ENCODE measurements at places on chromosomes 2 and 18. TPM values are rescaled to one million over a fixed set of nuclear protein-coding genes. Genes with fewer than 3 reads are reported as not detected.

POTEF gene
- total RNA-seq = 15.1 TPM

DNA sequence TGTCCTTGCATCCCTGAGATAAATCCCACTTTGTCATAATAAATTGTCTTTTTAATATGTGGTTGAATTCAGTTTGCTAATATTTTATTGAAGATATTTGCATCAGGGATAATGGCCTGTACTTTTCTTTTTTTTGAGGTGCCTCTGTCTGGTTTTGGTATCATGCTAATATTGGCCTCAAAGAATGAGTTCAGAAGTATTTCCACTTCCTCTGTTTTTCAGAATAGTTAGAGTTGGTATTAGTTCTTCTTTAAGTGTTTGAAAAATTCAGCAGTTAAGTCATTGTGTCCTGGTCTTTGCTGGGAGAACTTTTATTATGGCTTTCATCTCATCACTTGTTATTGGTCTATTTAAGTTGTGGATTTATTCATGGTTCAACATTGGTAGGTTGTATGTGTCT, 464.1 kb upstream of the CRIM1 start:
- no peaks in the 10 kb centered on the region for H3K27me3 ChIP-seq
- H3K4me3 ChIP-seq = no peak overlapping the region
- no peaks in the 10 kb centered on the region for H3K4me1 ChIP-seq
- no peaks in the 10 kb centered on the region for H3K36me3 ChIP-seq
- no peak for DNase-seq

DNA sequence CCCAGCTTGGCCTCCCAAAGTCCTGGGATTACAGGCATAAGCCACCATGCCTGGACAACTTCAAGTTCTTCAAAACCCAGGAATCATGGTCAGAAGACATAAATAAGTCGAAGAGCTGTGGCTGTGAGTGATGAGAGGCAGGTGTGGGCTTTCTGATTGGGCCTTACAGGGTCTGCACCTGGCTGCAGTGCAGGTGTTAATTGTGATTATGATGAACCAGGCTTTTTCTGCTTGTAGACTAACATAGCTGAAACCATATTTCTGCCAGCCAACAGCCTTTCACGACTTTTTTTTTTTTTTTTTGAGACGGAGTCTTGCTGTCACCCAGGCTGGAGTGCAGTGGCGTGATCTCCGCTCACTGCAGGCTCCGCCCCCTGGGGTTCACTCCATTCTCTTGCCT, 14.9 kb upstream of the DTNB start:
- H3K4me1 ChIP-seq = no peaks in the 10 kb centered on the region
- H3K27ac ChIP-seq = no peak overlapping the region
- DNase-seq = no peak
- no peaks in the 10 kb centered on the region for H3K27me3 ChIP-seq
- H3K36me3 ChIP-seq = no peaks in the 10 kb centered on the region
- no peak overlapping the region for H3K4me3 ChIP-seq

DNA sequence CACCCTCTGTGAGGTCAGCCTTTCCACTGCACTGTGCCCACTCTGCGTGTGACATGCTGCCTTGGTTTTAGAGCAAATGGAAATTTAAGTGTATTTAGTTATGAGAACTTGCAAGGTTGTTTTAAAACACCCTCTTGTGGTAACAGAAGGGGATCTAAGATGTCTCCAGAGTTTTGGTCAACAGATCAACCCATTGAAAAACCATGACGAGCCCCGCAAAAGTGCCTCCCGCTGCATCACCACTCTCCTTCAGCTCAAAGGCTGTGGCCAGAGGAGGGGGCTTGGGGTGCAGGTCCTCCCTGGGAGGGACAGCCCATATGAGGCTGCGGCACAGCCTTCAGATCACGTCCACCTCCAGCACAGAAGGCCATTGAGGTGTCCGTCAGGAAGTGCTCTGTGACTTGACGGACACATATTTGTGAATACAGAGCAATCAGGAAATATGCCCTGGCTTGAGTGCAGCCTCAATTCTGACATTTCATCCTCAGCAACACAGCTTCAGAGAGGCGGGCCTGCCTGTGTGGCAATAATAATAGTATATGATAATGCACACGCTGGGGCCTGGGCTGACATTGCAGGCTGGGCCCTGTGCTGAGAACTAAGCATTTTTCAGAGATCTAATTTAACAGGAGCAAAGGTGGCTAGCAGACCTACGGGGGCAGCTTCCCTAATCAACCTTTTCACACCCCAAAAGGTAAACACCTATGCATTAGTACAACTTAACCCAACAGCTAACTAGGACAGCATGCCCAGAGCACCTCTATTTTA, 213.9 kb downstream of the ANAPC1 start:
- no peaks in the 10 kb centered on the region for H3K36me3 ChIP-seq
- no peaks in the 10 kb centered on the region for H3K4me1 ChIP-seq
- no peak overlapping the region for H3K27ac ChIP-seq

- H3K36me3 ChIP-seq = no peaks in the 10 kb centered on the region
- H3K27me3 ChIP-seq = no peaks in the 10 kb centered on the region
- no peak overlapping the region for H3K4me3 ChIP-seq
- DNase-seq = peak; percentile 59
- peaks cover 29% of the 10 kb centered on the region for H3K4me1 ChIP-seq
Observed at GRCh38 chr2:238513346-238513745, 86.6 kb downstream of the ASB1 start.
